ENCODE measurements at places on chromosomes 16 and 17.

- no peak for DNase-seq
Measured at GRCh38 chr16:2507052-2507659, 6.6 kb upstream of the ATP6V0C start.

DNA sequence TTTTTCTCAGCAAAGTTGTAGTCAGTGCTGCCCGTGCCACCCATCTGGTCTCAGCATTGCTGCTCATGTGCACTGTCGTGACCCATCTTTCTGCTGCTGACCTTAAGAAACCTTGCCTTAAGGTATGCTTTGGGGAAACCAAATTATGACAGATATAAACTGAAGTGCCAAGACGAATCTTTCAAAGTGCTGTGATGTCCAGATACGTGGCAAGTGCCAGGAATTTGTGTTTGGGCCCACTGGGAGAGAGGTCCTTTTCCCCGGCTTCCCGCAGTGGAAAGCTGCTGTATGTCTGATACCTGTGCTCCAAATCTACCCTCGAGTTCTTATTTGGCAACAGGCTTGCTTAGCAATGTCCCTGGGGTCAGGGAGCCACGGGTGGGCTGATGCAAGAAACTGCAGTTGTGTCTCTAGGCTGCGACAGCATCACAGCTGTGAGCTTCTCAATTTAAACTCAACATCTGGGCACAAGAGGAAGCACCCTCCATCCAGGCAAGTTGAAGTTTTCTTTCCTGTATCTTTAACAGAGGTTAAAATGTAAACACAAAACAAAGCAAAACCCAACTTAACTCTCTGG, 30.3 kb upstream of the TOX3 start:
- DNase-seq: no peak

GRCh38 chr17:41777574-41778188, 8.8 kb downstream of the JUP start:
- no peak for DNase-seq

DNA sequence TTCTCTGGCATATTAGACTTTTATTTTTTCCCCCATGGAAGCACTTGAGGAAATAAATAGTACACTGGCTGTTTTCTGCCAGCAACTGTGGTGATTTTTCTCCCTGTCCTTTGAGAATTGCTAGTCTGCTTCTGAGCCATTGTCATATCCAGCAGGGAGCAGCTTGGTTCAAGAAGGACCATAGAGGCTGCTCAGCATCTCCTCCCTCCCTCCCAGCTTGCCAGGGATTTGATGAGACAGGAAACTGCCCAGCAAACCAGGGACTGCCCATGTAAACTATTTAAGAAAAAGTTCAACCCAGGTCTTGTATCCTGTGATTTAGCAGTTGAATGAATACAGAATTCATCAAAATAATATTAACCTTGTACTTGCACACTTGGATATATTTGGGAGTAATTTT, 39.5 kb downstream of the CYB5B start:
- no peak for DNase-seq

DNA sequence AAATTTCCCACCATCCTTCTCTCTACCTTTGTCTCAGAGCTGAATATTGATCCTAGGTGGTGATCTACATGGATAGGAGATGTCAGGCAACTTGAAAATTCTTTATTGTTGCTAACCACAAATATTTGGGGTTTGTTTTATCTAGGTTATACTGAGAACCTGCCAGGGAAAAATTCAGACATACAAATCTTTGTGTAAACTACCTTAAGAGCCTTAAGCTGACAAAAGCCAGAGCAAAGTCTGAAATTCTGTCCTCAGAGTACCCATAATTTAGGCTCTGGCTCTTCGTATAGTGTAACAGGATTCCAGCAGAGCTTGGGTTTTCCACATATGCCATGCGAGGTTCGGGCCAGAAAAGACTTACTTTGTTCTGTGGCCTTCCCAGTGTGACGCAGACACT, 406.7 kb upstream of the MAF start:
- no peak for DNase-seq

GRCh38 chr17:16493531-16494046, 1.6 kb upstream of the LRRC75A start:
- DNase-seq: no peak

GRCh38 chr17:28843816-28844148, 1.2 kb upstream of the FAM222B start:
- no peak for DNase-seq

DNA sequence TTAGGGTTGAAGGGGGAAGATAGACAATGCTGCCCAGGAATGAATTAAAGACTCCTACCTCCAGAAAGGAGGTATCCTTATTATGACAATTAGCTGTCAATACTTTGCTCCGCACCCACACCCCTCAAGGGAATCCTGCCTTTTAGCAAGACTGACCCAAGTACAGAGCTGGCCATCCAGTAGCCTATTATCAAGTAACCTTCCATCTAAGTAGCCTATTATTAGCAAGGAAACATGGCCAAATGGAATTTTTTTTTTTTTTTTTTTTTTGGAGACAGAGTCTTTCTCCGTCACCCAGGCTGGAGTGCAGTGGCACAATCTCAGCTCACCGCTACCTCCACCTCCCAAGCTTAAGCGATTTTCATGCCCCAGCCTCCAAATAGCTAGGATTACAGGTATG, 161.3 kb downstream of the PMP22 start:
- no peak for DNase-seq

DNA sequence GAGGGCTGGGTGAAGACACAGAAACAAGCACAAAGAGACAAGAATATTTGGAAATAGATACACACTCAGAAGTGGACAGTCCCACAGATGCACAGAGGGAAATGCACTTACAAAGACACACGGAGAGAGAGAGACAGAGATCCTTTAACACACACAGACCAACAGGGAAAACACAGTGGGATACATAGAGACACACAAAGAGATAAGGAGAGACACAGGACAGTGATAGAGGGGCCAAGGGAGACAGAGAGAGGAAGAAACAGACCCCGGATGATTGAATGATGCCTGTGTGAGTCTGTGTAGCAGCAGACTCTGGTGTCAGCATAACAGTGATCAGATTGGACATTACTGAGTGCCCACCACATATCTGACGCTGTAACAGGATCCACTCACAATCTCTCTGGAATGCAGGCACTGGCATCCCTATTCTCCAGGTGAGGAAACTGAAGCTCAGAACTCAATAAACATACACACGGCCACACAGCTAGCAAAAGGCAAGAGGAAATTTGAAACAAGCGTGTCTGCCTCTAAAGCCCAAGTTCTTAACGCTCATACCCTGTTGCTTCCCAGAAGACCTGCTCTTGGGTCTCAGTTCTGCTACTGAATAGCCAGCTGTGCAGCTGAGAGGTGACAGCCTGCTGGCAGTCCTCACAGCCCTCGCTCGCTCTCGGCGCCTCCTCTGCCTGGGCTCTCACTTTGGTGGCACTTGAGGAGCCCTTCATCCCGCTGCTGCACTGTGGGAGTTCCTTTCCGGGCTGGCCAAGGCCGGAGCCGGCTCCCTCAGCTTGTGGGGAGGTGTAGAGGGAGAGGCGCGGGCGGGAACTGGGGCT, 186.3 kb upstream of the NLRP1 start:
- no peak for DNase-seq

DNA sequence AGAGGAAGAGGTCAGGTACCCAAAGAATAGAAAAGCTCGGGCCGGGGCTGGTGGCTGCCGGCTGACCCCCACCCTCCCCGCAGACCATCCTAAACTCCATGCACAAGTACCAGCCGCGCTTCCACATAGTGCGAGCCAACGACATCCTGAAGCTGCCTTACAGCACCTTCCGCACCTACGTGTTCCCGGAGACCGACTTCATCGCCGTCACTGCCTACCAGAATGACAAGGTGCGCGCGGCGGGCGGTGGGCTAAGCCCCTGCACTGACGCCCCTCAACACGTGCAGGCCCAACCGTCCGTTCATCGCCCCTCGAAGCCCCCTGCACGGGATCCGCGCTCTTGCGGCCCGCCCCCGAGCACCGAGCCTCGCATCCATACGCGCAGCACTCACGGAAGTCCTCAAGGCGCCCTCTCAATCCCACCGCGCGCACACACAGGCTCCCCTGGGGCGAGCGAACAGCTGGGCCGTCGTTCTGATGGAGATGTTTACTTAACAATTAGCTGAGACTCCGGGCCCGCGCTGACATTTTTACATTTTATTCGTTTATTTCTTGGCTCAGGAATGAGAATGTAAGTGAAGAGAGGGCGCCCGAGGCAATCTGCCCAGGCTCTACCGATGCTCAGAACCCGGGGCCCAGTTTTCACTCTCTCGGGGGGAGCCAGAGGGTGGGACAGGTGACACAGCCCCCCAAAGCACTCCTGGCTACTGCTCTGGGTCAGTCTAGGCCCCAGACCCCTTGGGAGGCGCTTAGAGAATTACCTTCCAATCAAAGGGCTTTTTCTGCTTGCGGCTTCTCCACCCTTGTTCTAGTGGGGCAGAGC, 3.5 kb downstream of the TBX2 start:
- DNase-seq: no peak

GRCh38 chr16:87924041-87924810, 12.1 kb downstream of the CA5A start:
- no peak for DNase-seq

DNA sequence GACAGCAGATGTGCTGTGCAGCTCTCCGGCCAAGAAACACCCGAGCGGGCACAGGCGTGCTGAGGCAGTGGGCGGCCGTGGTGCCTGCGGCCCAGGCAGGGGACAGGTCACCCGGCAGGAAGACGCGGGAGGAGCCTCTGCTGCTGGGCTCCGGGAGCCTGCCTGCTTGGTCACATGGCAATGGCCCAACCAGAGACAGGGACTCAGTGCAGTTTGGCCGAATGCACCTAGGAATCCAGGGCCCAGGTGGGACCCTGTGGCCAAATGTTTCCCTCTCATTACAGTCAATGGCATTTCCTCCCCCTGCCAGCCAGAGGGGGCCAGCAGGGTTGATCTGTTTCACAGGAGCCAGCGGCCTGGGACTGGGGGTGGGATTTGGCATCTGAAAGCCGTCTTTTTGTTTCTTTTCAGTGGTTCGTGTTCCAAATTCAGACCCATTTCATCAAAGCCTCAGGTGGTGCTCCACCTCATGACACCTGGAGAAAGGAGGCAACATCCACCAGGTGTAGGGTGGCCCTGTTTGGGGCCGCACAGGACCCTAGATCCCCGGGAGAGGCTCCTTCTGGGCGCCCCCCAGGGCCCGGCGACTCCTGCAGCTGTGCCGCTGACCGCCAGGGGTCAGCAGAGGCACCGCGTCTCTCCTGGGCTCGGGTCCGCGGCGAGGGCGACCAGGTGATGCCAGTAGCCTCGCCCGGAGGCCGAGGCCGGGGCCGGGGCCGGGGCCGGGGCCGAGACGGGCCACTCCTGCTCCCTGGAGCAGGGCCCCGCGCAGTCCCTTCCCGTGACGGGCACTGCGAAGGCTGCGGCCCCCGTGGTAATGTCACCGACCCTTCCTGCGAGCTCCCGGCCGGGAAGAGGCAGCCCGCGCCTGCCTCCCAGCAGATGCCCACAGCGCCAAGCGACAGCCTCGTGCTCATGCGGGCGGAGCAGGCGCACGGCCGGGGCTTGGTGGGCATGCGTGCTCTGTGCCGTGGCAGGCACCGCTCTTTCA, 118.5 kb downstream of the C16orf78 start:
- peak; percentile 17 for DNase-seq

DNA sequence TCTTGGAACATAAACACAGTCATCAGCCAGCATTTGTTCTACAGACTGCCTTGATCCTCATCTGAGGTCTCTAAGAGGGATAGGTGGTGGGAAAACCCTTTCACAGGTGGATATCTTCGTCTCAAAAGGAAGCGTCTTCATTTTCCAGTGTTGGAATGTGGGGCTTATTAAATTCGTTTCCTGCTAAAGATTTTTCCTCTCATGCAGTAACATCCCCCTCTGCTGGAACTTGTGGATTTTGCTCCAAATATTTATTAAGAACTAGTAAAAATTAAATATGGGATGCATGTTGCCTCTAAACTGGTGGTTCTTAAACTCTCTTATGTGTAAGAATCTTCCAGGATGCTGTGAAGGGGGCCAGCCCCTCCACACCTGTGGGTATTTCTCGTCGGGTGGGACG, 20.1 kb upstream of the MLYCD start:
- DNase-seq: no peak

GRCh38 chr17:13593757-13594156, 8.0 kb downstream of the HS3ST3A1 start:
- DNase-seq: no peak

DNA sequence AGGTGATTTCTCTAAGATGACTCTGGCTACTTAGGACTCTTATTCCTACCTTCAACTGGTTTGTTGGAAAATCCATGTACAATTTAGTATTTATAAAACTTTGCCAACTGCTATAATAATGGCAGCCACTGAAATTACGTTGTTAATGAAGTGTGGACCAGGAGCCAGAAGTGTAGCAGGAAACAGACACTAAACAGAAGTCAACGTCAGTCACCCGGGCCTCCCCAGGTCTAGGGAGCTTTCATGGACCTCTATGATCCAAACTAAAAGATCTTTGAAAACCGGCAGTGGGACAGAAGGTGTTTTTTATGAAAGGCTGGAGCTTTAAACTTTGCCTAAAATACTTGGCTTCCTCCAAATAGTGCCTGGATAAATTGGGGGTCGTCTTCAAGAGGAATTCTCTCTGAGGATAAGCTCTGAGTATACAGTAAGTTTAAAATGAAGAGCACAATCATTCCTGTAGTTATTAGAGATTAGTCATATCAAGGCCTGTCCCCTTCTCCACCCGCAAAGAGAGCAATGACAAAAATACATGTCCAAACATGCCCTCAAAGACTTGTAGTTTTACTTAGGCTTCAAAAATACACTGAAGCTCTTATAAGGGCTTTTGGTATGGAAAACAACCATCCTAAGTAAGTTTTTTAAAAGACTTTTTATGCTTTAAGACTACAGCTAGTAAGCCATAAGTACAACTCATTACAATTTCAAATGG, 34.6 kb downstream of the DCUN1D3 start:
- no peak for DNase-seq
